Stimulated activated CD4-positive, alpha-beta T cell treated with anti-CD3 and anti-CD28 coated beads, Interleukin-1b, Interleukin-23, amount 100 ng/mL, for 1 hour (primary cell): ENCODE measurements at places on chromosomes 6 and 20.

GRCh38 chr6:142744836-142745235 lies 200.1 kb downstream of the HIVEP2 start:
- no peak for DNase-seq

GRCh38 chr20:25273046-25273445 lies 25.2 kb downstream of the PYGB start:
- no peak for DNase-seq

DNA sequence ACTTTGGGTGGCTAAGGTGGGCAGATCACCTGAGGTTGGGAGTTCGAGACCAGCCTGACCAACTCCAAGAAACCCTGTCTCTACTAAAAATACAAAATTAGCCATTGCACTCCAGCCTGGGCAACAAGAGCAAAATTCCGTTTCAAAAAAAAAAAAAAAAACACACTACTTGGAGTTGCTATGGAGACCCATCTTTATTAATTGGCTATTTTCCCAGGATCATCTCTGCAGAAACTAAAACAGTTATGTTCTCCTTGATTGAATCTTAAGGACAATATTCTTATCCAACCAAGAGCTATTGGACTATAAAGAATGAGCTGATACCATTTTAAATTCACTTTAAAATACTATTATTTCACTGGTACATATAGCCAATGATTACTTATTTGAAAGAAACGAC lies 14.7 kb downstream of the AKIRIN2 start:
- no peak for DNase-seq

GRCh38 chr20:34350095-34350494 lies 13.0 kb upstream of the ITCH start:
- no peak for DNase-seq

GRCh38 chr6:43972913-43973300 lies 154.3 kb downstream of the MRPL14 start:
- no peak for DNase-seq

- DNase-seq = no peak
Observed at GRCh38 chr20:45704969-45705637, at the start of gene WFDC10B. Gene WFDC10B, minus strand, starts transcription at chr20:45705019. Its CDS starts 19,027 bp downstream, at chr20:45685992.

- no peak for DNase-seq
Observed at GRCh38 chr6:19665613-19665909, 171.6 kb upstream of the ID4 start.

GRCh38 chr6:40556881-40557280 lies 30.3 kb downstream of the LRFN2 start:
- DNase-seq = no peak

GRCh38 chr6:36414481-36414880 lies 27.0 kb upstream of the ETV7 start:
- no peak for DNase-seq

GRCh38 chr6:108438918-108439317 lies 121.8 kb upstream of the FOXO3 start:
- DNase-seq = no peak

- no peak for DNase-seq
Observed at GRCh38 chr20:50356525-50356885, 153.7 kb upstream of the PTPN1 start.

DNA sequence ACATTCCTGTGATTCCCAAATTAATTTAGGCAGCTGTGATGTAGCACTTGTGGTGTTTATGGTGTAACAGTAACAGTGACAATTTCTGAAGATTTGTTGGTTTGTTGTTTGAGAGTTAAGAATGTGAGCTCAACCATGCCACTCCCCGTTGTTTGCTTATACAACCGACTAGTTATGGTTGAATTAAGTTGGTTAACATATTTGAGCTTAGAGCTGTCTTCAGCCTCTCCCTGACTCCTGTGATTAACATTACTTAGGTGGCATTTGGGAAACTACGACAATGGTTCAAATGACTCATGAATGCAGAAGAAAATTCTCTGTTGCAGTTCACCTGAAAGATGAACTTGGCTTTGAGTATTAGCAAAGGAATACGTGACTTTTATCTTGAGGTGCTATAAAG lies 35.9 kb upstream of the PRL start:
- no peak for DNase-seq
